ENCODE measurements at places on chromosomes 6 and 20.

DNA sequence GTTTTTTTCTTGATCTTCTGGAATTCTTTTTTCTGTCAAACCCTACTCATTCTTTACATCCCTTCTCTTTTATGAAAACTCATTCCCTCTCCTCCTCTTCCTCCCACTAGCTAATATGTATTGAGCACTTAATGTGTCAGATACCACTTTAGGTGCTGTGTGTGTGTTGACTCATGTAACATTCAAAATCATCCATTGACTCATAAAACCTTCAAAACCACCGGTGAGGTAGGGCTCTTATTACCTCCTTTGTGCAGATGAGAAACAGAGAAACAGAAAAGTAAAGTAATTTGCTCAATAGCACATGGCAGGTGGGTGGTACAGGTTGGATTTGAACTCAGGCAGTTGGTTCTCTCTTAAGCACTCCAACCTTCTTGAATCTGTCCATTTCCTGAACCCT is 136.3 kb upstream of the NEDD9 start:
- no peak for DNase-seq

DNA sequence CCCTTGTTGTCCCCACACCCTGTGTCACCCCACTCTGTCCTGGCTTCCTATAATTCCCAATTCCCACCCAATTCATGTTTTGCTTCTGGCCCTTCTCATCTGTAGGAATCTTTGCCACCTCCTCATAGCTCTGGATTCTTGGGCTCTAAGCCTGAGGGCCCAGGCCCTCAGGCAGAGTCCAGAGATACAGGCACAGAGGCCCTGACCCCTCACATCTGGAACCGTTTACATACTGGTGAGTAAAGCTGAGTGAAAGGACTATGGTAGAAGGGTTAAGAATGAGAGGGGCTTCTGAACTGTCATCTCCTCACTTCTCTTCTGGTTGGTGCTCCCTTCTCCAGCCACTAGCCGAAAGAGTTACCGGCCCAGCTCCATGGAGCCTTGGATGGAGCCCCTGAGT is 13.6 kb downstream of the PRRC2A start:
- DNase-seq, result no peak

DNA sequence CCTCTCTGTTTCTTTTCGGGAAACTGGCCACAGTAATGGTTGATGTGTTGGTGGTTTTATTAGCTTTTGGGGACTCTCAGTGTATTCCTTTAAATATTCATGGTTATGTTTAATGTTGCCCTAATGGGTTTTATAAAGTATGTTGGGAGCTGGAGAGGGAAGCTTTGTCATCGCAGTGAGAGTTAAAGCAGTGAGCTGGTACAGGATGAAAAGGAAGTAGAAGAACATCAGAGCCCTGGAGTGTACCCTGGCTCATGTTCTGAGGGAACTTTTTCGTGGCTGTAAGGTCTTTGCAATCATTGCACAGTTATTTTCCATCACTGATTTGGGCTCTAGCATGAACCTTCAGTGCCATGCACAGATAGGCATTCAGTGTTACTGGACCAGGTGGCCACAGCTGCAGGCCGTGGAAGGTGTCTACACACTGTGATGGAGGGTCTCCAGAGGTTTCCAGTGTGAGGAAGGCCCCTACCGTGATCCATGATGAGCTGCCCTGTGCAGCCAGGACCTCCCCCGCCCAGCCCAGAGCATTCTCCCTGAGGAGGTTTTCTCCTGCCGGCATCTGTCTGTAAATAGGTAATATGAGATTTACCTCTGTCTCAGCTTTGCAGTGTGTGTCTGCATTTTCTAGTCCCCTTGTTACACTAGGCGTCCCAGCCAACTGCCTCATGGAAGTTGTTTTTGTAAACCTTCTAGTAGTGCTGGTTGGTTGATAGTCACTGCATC is 22.4 kb upstream of the TMEM217 start:
- no peak for DNase-seq

DNA sequence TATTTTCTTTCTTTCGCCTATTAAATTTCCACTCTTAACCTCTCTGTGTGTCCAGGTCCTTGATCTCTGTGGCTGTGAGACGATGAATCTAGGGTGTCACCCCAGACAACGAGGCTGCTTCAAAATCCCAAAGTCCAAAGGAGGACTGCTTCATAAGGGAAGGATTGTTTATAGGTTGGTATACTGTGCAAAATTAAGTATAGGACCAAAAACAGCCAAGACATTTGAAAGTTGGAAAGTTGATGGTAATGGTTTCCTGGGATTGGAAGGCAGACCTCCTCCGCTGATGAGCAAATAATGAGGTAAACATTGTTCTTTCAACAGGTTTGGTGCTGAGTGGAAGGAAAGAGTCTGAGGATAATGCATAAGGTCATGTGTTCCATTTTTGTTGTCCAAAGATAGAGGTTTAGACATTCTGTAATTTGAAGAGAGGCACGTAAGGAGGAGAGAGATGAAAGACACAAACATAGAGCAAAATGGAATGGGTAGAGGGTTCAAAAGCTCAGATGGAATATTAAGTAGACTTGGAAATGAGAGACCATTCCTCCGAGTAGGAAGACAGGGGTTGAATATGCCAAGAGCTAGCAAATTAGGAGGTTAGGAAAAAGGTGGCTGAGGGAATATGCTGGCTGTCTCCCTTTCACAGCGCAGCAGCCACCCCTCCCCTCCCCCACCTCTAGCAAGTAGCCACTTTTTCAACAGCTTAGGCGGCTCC is 24.8 kb downstream of the ZNF311 start:
- no peak for DNase-seq

DNA sequence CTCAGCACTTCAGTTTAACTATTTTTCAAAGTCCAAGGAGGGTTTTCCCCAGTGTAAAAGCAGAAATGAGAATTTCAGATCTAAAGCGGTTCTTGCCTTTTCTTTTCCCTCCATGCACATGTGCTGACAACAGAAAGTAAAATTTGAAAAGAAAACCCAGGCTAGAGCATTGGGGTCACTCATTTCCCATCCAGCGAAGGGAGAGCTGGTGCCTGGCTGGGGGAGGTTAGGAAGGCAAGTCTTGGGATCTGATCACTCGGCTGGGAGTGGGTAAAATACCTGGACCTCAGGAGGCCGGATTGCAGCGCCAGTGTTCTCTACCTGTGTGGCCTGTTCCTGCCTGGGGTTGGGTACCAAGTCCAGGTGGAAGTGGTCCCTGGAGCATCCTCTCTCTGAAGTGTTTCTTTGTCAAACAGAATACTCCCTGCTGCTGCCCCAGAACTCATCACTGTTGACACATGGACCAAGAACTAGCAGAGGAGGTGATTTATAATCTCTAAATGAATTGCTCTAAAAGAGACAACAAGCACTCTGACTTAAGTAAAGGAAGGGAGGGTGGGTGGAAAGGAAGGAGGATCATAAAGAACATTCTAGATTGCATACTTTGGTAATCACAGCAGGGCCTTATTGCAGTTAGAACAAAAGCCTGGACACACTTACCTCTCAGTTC is 136.0 kb downstream of the MTHFD1L start:
- DNase-seq, result no peak

GRCh38 chr20:59039233-59039632 is 3.4 kb downstream of the PRELID3B start:
- DNase-seq, result no peak

- no peak for DNase-seq
Measured at GRCh38 chr6:162124710-162125435, 602.7 kb downstream of the PRKN start.

GRCh38 chr6:35969646-35970045 is 48.7 kb upstream of the SRPK1 start:
- no peak for DNase-seq

DNA sequence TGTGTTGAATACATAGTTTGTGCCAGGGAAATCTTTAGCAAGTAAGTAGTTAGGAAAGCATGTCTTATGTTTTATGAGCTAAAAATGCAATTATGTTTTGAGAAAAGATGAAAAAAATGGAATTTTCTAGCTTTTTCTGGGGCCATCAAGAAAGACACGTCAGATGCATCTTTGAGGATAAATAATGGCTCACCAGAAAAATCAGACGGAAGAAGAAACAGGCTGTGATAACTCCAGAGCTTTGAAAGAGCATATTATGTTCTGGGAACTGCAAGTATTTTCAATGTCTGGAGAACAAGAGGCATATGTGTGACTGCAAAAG is 173.7 kb downstream of the CLVS2 start:
- DNase-seq, result no peak

DNA sequence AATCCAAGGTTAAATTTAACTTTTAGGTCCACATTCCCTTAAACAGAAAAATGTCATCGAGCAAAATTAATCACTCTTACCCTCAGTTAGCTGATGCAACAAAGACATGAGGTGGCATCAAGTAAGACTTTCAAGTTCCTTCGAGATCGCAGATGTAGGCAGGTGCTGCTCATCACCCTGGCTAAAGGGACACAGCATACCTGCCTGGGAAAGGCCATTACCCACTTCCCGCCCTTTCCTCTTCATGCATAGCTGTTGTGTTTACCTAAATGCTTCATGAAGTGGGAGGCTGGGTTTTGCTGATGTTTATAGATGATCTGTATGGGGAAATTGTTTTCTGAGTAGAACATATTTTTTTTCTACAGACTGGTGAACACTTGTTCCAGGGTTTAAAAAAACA is 67.7 kb downstream of the GFRA4 start:
- DNase-seq, result no peak

- no peak for DNase-seq
Measured at GRCh38 chr20:50347284-50348063, 156.8 kb downstream of the CEBPB start.

DNA sequence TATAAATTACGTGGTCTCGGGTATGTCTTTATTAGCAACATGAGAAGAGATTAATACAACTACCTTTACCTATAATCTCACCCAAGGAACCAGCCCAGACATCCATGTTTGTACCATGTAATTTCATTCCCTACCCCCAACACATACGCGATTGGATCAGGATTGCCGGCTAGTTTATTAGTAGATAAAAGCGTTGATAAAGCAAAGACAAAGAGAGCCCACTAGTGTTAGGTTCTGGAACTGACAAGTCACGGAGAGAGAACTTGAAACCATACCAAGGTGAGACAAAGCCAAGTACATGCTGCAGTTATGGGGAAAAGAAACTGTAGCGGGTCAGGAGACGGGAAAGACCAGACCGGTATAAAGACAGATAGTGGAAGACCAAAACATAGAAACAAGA is 37.4 kb upstream of the FAM135A start:
- no peak for DNase-seq

GRCh38 chr6:333379-334002 is 41.2 kb downstream of the DUSP22 start:
- DNase-seq, result no peak

GRCh38 chr20:10636326-10636818 is 37.4 kb downstream of the JAG1 start:
- DNase-seq, result no peak

DNA sequence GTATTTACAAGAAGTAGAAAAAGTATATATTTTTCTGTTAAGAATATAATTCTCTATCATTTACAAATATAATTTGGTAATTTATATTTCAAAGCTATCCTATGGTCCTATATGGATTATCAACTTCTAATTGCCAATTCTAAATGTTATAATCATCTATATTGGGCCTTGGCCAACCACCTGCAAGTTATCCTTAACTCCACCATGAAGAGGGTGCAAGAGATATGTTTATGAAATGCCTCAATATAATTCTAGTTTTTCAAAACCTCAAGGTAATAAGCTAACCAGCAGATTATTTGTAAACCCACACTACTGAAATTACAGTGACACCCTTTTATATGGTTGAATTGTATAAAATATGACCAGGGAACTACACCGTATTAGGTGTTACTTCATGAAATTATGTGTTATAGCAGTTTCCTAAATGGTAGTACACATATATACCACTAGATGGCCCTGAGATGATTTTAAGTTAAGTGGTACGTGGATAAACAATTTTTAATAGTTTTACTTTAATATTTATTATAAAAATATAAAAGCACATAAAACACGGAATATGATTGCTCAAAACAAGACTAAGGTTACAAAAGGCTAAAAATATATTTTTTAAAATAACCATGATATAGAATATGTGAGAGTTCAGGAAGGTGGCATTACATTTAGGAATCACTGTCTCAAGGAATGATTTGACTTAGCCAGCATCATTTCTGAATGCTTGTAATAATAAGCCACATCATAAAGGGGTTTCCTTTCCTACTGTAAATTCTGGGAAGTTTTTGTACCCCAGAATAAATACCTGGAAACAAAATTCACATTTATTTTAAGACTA is 9.8 kb upstream of the PNISR start:
- DNase-seq, result no peak

DNA sequence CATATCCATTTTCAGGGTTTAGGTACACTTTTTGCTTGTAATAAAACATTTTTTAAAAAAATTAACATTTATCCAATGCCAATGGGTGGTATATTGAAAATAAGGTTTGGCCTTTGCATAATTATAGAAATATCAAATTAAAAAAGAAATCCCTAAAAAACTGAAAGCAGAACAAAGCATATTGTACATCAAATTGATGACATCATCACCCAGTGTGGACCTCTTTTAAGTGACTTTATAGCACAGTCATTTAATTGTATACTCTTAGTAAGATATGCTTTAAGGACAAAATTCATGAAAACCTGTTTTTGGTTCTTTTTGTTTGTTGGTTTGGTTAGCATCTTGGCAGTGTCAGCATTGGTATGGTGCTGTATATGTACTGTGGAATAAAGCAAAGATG is 1.4 kb upstream of the EEF1E1 start:
- DNase-seq, result no peak

DNA sequence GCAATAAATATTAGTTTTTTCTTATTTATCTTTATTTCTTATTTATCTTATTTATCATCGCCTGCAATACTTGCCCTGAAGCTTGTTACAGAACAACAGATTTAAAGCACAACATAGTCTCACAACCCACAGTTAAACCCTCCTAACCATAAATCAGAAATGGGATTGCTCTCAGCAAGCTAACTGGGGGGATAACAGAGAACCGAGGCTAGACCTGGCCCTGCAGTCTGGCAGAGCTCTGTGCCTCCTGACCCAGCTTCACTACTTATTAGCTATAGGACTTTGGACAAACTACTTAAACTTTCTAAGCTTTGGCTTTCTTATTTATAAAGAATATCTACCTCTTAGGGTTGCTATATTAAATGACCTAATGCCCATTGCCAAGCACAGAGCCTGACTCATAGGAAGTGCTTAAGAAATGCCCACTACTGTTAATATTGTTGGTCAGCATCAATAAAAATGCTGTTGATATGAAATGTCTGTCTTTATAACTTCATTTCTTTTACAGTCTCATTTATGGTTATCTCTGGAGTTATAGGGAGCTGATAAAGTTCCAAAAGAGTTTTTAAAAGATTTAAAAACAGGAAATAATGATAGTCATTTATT is 87.9 kb upstream of the BEND6 start:
- no peak for DNase-seq

DNA sequence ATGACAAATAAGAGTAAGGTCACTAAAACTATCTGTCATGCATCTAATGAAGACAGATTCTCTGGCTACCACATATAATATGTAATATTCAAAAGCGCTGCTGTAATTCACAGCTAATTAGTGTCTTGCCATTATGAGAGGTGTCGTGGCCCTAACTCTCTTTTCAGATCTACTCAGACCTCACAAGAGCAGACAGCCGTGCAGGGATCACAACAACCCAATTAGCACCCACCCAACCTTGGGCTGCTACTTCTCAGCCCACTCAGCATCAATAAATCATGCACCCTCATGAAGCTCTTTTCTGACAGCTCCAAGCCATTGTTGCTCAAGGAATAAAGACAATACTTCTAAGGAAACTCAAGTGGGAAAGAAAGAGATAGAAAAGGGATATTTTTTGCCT is 61.5 kb downstream of the FRK start:
- DNase-seq, result no peak
